ENCODE measurements at places on chromosomes 2 and 18.

DNA sequence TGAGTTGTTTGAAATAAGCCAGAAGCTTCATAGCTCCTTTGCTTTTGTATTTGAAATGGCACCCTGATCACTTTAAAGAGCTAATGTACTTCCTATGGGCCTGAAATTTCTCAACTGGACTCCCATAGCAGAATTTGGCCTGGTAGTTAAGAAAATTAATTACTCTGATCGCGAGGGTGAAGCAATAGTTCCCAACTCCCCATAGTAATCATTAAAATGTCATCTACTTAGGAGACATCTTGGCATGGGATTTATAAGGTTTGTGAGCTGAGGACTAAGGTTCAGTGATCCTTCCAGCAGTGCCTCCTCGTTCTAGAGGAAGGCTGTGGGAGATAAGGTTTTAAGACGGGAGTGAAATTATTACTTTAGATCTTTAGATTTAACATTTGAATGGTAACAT lies 581.0 kb downstream of the ARHGAP15 start:
- no peak for DNase-seq

DNA sequence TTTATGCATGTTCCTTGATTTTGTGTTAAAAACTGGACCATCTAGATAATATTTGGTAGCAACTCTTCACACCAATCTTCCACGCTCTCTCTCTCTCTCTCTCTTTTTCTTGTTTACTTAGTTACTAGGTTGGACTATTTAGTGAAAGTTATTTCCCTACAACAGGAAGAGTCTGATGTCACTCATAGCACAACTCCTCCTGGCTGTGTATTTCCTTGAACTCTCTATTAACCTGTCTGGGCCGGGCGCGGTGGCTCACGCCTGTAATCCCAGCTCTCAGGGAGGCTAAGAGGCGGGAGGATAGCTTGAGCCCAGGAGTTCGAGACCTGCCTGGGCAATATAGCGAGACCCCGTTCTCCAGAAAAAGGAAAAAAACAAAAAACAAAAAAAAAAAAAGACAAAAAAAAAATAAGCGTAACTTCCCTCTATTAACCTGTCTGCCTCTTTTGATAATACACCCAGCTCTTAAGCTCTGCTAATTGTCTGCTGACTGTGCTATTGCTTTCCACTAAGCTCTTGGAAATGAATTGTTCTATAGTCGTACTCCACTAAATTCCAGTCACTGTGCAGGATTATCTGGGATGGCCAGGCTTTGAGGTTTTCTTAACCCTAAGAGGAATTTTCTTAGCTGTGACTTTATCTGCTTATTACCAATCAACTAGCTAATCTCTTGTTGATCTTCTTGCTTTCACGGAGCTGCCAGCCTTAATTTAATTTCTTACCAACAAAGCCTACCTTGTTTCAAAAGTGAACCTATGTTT lies 18.1 kb upstream of the CDH19 start:
- no peak for DNase-seq

DNA sequence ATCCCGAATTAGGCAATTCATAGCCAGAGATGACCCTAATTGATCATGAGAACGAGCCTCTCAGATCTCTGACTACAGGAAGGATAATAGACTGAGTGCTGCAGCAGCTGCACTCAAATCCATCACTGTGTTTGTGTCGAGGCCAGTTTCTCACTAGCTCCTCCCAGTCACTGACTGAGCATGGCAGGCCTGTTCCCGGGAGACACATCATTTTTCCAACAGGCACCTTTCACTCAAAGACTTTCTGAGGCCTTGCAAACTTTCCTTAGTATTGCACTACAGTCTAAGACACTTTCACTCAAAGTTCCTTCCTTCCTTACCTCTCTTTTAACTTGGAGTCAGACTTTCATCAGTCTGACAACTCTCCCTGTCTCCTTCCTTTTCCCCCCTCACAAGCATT lies 13.7 kb downstream of the SOS1 start:
- DNase-seq = no peak

GRCh38 chr18:9563331-9563730 lies 51.0 kb downstream of the PPP4R1 start:
- no peak for DNase-seq

DNA sequence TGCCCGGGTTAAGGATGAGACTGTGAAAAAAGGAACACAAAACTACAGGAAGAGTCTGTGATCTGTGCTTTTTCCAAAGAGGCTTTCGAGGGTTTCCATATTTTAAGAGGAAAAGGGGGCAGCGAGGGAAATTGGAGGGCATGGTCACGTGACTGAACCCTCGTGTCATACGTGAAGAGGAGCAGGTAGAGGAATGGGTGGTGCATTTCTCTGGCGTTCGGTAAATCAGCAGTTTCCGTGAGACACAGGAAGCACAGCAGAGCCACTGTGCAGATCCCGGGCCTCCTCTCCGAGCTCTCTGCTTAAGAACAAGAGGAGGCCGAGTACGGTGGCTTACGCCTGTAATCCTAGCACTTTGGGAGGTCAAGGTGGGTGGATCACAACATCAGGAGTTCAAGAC lies 219.7 kb downstream of the NDUFA10 start:
- no peak for DNase-seq

- peak; percentile 3 for DNase-seq
These were observed 86.2 kb downstream of the METTL8 start for GRCh38 chr2:171347591-171348032.

DNA sequence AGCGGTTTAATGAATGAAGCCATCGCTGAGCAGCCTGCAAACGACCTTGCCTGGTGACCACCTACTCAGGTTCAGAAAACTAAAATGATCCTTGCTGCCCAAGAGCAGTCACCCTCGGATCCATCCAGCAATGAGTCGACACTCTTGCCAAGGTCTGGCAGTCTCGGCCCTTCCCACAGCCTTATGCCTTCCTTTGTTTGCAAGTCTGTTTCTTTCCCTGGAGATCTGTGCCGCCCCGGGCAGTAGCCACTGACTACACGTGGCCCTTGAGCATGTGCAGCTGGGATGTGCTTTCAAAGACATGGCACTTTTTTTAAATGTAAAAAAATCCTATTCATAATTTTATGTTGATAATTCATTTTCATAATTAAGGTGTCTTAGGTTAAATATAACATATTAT lies 37.2 kb upstream of the SLC35G4 start:
- no peak for DNase-seq

DNA sequence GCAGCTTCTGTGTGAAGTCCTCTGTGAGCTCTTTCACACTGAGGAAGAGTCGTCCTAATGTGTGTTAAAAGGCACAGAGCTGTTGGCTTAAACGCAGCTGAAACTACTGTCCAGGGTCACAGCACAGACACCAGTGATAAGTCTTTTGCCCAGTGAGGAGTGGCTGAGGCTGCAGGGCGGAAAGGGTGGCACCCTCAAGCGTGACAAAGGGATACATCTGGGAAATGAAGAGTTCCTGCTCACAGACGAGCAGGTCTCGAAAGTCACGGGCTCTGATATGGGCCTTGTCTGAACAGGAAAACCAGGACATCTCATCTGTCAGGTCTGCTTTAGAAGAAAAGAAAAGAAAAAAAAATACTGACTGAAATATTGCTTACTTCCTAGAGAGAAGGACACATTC lies 36.5 kb downstream of the TGIF1 start:
- DNase-seq = no peak

- no peak for DNase-seq
These were observed 155.8 kb downstream of the COL6A3 start for GRCh38 chr2:237258116-237258515.

DNA sequence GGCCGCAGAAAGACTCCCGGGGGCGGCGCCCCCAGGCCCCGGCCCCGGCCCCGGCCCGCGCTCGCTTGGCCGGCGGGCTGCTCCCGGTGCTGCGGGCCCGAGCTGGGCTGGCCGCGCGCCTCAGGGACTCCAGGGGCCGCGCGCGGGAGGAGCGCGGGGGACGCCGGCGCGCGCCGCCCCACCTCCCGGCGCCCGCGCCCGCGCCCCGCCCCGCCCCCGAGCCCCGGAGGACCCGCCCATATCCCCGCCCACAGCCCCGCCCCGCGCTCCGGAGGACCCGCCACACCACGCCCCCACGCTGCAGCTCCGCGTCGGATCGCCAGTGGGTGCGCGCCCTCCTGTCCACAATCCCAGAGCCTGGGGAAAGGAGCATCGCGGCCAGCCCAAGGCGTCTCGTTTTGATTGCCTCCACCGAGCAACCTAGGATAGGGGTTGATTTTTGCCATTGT lies at the start of gene PARD6G:
Gene PARD6G, minus strand, starts transcription at position 122 of the 449 bp plus-strand sequence. CDS start 166 bp downstream, outside the sequence.
- DNase-seq = no peak

GRCh38 chr2:181372646-181373040 lies 84.5 kb upstream of the ITGA4 start:
- no peak for DNase-seq

DNA sequence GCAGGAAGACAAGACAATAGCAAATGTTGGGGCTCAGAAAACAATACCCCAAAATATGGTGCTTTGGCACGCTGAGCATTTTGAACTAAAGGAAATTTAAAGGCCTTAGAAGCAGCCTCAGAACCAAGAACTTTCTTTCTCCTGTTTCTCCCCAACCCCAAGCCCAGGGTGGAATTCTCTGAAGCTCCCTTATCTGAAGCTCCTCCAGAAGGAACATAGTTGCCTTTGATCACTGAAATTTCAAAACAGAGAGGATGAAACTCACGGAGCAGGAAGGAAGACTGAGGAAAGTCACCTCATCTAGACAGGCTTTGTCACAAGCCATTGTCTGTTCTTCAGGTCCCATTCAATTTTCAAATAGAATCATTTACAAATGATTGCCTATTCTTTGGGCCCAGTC lies 15.5 kb upstream of the BMPR2 start:
- no peak for DNase-seq

- no peak for DNase-seq
These were observed 82.6 kb downstream of the MTA3 start for GRCh38 chr2:42651057-42651456.

DNA sequence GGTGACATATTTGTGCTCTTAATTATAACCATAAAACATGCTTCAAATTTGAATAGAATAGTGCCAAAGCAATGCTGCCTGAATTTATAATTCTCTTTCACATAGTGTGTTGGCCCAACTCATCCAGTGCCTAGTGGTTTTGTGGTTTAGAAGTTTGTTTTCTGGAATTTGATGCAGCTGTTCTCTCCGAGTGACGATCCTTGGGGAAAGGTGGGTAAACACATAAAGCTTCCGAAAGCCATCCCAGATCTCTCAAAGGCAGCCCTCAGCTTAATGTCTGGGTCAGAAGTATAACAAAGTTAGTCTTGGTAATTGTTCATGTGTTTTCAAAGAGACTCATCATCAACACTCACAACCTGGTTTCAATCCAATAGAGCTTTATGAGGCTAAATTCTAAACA lies 235.6 kb upstream of the CDH2 start:
- no peak for DNase-seq

DNA sequence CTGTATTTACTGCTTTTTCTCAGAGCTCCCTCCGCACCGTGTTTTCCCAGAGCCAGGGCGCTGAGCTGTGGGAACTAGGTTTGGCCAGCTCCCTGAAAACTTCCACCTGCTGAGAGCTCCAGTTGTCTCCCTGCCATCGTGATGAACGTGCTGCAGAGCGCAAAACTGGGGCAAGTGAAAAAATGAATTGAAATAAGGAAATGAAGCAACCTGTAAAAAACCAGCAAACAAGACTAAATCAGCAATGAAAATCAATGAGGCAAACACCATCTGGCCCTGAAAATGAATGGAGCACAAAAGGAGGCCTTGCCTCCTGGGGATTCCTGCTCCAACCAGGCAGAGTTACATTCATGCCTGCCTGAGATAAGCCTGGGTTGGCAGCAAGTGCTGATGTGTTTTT lies 129.9 kb downstream of the MARCHF4 start:
- DNase-seq = no peak

GRCh38 chr2:20919297-20919800 lies 96.4 kb upstream of the LDAH start:
- no peak for DNase-seq

GRCh38 chr18:62332964-62333695 lies 8.0 kb downstream of the TNFRSF11A start:
- no peak for DNase-seq

All from epithelial cell of prostate (primary cell).